Stimulated activated CD8-positive, alpha-beta memory T cell treated with anti-CD3 and anti-CD28 coated beads, Interleukin-15, amount 100 ng/mL, for 4 hours (primary cell): ENCODE measurements at places on chromosomes 7 and 10.

GRCh38 chr7:131904760-131905327 lies 348.4 kb upstream of the PODXL start:
- DNase-seq, result no peak

DNA sequence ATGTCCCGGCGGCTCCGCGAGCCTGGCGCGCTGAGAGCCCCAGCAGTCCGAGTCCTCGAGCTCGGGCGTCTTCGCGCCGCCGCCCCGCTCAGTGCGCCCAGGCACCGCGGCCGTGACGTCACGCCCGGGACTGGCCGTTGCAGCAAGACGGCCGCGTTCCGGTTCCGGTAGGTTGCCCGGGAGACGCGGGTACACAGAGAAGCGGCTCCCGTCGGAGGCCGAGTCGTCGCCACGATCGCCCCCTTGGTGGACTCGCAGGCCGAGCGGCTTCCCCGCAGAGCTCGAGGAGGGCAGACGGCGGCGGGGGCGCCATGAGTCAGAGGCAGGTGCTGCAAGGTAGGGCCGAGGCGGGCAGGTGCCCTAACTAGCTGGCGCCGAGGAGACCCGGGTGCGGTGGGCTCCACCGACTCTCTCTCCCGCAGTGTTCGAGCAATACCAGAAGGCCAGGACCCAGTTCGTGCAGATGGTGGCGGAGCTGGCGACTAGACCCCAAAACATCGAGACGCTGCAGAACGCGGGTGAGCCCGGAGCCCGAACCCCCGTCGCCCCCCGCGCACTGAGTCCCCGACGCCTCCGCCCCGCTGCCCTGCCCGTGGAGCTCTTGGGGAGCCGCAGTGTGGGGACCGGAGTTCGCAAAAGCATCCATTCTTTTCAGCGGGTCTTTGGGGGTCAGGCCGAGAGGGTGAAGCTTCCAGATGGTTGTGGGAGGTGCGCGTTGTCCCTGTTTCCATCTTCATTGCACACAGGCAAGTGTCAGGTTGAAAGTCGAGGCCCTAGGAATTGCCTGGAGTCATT lies at the start of gene SPAG6:
TSS of gene SPAG6 (plus strand) at position 196 of the 795 bp plus-strand sequence. CDS start at position 312, 116 bp downstream.
- DNase-seq, result no peak

DNA sequence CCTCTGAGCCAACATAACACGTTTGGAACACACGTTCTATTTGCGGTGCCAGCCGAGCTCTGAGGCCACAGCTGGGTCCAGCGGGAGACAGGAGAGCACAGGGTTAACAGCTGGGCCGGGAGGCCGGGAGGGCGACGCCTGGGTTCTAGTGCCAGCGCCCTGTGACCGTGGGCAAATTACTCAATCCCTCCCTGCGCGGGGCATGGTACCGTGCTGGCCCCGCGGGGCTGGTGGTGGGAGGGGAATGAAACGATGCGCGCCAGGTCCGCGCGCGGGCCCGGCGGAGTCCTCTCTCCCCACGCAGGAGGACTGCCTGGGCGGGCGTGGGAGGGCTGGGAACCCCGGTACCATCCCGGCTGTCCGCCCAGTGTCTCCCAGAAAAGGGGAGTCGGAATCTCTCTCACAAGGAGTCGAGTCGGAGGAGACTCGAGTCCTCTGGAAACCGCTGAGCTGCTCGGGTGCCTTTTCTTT lies 30.4 kb downstream of the LEP start:
- DNase-seq, result no peak

- DNase-seq, result no peak
These were observed 3.7 kb upstream of the ZNF800 start for GRCh38 chr7:127396184-127396583.

GRCh38 chr10:130236711-130237110 lies 100.5 kb downstream of the GLRX3 start:
- DNase-seq, result no peak

- DNase-seq, result no peak
These were observed 292.9 kb downstream of the FZD1 start for GRCh38 chr7:91556956-91557650.

- DNase-seq, result no peak
These were observed 253.8 kb upstream of the INHBA start for GRCh38 chr7:41956705-41957104.
